NCI-H524 treated with DMSO at 0.1 percent for 48 hours (cell line): ENCODE measurements at places on chromosomes 6 and 20.

- DNase-seq = no peak
Measured at GRCh38 chr6:3453413-3454272, 3.2 kb downstream of the SLC22A23 start.

DNA sequence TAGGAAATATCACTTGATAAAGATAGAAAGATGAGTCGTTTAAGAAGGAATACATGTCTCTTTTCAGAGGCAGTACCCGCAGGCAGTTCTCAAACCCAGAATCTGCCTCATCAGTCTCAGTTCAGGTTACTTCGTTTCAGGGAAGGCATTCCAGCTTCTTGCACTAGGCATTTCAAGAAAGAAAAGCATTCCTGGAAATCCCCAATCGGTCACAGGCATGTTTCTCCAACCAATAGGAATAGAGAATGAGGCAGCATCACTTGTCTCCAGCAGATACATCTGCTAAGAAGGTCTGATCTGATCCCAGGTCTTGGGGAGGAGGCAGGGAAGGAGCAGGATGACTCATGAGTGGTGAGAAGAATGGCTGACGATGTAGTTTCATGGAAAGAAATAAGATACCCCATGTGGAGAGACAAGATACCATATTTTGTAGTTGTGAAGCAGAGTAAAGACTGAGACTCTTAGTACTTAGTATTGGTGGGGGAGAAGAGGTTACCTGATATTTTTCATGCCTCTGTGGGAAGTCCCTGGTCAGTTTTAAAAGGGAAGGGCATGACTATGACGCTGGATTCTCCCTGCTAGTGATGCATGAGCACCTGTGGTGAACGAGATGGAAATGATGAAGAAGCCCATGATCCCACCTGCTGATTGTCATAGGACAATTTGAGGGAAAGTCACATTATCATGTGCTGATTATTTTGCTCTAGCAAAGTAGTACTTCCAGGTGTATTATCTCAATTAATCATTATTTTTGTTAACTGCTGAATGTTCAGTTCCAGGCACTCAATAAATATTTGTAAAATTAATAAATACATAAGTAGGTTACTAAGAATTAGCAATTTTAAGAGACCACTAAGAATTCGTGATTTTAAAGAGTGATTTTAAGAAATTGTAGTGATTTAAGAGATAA is 20.3 kb upstream of the HLA-DRB1 start:
- DNase-seq = no peak

- DNase-seq = no peak
Measured at GRCh38 chr20:1844325-1845162, 50.7 kb upstream of the SIRPA start.

DNA sequence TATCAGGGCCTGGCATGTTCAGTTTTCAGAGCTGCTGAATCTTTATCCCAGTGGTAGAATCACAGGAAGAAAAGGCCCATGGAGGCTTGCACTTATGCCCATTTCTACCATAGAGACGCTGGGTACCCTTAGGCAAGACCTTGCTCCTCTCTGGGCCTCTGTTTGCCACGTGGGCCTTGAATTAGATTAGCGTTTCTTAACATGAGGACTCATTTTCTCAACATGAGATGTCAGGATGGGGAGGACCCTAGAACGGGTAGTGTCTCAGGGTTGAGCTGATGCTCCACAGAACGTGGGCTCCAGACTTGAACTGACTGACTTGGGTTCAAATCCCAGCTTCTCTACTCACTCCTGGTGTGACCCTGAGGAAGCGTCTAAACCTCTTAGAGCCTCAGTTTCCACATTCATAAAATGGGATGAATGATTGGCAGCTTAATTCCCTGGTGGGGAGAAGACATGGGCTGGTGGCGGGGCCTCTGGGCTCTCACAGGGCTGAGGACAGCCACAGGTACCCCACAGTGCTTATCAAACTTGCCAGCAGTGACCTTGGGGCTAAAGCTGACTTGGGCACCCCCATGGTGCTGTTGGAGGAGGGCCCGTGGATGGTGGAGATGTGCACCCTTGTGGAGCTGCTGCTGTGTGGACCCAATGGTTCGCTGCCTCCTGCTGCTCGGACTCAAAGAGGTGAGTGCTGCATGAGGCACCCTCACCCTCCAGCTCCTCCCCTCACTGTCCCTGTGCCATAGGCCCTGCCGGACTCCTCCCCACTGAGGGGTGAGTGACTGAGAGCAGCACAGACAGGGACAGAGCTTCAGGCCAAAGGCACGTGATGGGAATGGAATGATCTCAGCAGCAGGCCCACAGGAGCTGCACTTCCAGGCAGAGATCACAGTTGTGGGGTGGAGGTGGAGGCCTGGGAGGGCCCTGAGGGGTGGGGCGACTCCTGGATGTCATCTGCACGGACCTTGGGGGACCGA is 28.2 kb downstream of the SUN5 start:
- DNase-seq = no peak

GRCh38 chr6:81819767-81820166 is 67.3 kb upstream of the TENT5A start:
- DNase-seq = no peak

DNA sequence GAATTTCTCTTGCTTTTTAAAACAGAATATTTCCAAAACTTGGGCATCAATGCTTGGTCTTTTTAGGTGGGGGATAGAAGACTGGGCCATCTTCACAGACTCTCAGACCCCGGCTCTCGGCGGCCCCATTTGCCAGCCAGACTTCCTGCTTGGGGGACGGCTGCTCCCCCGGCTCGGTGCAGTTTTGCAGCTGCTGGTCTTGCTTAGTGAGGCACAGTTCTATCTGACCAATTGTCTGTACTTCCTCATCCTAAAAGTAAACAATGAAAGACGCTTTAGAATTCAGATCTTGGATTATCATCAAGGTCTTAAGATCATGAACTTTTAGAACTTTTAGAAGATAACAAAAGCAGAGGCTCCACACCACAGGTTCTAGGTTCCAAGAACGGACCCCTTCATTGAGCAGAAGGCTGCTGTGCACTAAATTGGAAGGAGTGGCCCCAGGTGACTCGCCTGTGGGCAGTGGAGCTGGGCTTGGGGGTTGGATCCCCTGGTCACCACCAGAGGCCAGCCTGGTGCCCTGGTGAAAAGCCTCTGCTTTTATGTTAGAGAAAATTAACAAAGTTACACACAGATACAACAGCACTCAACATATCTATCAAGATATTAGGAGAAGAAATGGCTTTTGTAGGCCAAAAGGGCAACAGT is 26.7 kb downstream of the RNASET2 start:
- no peak for DNase-seq

DNA sequence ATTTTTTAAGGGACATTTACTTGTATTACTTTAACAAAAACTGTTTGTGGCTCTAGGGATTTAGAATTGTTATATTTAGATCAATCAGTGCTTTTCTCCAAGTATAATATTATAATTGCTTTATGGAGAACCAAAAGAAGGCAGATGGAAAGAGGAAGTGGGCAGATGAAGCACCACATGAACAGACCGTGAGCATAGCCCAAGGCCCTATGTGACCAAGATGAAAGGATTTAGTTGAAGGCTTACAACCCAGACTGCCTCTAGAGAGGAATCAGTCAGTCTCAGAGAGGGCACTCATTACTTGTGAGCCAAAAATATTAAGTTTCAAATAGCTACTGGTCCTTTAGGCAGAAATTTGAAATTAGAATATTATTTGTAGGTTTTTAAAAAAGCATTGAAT is 102.3 kb upstream of the IMPG1 start:
- DNase-seq = no peak

DNA sequence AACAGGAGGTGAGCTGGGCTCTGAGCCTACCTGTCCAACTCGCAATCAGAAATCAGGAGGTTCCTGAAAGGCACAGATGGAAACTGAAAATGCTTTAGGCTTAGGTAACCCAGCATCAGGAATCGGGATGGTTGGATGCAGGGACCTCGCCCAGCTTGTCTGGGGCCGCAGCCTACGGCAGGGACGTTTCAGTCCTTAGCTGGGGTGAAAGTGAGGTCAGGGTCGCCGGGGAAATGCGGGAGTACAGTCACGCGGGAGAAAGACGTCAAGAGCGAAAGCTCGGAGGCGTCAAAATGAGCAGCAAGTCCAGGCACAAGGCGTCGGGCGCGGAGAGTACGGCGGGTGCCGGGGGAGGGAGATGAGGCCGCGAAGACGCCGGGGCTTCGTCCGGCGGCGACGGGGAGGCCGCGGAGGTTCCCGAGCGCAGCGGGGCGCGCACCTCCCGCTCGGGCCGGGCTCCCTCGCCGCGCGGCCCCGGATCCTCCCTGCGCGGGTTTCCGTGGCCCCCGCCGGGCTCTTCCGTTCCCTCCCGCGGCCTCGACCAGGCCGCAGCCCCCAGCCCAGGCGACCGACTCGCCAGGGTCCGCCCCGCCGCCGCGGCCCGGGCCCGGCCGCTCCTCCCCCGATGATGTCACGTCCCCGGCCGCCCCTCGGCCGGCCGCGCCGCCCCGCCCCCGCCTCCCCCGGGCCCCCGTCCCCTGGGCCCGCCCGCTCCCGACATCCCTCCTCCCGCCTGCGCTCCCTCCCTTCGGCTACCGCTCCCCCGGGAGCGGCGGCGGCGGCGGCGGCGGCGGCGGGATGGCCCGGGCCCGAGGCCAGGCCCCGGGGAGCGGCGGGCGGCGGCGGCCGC is at the start of gene EBF4:
Gene EBF4, plus strand, starts transcription at position 745 of the 850 bp plus-strand sequence. CDS start 866 bp downstream, outside the sequence.
- no peak for DNase-seq

GRCh38 chr6:51928320-51928719 is 159.1 kb downstream of the PKHD1 start:
- DNase-seq = no peak

DNA sequence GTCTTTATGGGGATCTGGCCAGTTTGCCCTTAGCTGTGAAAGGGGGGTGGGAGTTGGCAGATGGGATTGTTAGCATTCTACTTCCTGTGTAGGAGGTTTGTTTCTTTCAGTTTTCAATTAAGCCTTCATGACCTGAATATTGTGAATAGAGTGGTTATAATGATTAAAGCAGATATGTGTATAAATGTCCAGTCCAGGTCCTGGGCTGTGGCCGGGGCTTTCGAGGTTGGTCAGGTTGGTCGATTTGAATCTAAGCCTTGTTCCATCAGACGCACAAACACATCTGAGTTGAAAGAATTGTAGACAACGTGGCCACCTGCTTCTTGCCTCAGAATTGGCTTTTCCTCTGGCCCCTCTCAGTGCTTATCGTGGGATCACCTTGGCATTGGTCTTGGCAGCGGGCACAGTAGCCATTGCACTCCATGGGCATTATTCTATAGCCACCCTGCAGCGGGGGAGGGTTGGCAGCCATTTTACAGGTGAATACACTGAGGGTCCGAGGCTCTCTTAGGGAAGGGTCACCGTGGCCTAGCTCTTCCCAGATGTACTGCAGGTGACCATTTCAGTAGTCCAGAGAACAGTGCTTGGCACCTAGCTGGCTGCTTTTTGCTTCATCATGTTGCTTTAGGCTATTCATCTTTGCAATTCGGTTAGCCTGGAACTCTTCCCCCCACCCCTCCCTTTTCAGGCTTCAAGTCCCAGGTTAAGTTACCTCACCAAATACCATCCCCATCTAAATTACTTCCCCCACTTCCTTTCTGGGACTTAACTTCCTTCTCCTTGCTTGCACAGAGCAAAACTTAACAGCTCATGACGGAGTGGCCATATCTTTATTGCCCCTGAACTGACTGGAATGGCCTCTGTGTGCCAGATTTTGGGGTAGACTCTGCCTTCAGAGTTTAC is 1.1 kb downstream of the RNF114 start:
- DNase-seq = no peak

- DNase-seq = no peak
Measured at GRCh38 chr6:142671791-142672190, 273.2 kb downstream of the HIVEP2 start.

GRCh38 chr6:52547647-52548352 is 29.1 kb downstream of the TRAM2 start:
- no peak for DNase-seq

- no peak for DNase-seq
Measured at GRCh38 chr6:134097114-134097707, 44.8 kb upstream of the SLC2A12 start.

DNA sequence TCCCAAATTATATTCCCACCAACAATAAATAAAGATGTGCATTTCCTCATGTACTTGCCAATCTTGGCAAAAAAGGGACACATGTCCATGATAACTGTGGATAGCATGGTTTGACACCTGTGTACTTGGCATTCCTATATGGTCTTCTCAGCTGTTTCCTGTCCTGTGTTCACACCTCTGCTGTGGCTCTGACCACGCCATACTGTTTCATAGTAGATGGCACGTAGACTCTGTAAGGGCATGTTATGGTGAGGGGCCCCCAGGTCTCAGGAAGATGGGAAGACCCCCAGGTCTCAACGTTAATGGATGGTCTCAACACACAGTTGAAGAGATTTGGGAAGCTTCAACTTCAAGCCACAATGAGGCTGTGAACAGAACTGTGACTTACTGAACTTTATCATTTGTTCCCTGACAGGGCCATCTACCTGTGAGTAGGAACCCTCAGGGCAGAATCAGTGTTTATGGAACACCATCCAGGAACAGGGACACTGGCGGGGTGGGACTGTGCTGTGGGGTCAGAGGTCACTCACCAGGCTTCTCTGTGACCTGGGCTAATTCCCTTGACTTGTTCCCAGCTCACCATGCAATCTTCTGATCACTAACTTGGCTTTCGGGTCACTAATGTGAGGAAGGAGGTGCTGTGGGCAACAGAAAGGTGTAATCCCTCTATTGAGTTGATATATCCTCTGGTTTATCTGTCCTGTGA is 11.8 kb downstream of the ZBTB24 start:
- no peak for DNase-seq
